Hematopoietic multipotent progenitor cell treated with erythropoietin and hydrocortisone succinate and interleukin-3 and kit ligand, for 4 days (in vitro differentiated cells): ENCODE measurements at places on chromosomes 16 and 17.

DNA sequence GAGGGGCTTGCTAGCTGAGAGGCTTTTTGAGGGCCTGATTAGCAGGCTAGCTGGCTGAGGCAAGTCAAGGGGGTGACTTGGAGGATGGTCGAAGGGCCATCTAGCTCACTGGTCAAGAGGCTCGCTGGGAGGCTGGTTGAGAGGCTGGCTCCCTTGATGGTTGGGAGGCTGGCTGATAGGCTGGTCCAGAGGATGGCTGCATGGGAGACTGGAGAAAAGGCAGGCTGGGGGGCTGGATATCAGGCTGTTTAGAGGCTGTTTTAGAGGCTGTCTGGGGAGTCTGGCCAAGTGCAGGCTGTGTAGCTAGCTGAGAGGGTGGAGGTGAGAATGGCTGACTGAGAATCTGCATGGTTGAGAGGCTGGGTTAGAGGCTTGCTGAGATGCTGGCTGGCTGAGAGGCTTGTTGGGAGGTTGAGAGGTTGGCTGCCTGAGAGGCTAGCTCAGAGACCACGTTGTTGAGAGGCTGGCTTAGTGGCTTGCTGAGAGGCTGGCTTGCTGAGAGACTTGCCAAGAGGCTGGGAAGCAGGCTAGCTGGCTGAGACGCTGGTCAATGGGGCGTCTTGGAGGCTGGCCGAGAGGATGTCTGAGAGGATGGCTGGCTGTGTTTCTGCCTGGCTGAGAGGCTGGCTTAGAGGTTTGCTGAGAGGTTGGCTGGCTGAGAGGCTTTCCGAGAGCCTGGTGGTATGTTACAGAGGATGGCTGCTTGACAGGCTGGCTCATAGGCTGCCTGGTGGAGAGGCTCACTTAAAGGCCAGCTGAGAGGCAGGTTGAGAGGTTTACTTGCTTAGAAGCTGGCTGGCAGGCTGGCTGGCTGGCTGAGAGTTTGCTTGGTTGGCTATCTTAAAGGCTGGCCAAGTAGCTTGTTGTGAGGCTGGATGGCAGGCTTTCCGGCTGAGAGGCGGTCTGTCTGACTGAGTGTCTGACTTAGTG is 36.6 kb upstream of the ACSM2B start:
- DNase-seq, result no peak

DNA sequence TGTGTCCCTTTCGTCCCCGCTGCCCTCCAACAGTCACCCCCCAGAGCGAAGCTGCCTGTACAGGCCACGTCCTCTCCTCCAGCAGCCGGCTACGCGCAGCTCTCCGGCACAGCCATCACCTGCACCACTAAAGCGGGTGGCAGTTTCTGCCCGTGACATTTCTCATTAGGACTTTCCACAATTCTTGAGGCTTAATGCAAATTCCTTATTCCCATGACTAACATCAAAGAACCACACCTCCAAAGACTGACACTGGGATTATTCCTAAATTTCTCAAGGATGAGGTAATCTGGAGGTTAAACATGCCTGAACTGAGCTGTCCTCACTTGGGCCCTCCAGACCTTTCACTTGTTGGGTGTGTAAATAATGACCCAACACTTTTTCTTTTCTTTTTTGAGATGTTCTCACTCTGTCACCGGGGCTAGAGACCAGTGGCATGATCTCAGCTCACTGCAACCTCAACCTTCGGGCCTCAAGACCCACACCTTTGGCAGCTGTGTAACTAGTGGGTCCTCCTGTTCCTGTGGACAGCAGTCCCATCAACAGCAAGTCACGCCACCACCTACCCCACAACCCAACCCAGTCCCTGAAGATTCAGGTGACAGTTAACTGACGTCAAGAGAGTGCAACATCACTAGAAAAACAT is 11.7 kb downstream of the ANKRD11 start:
- no peak for DNase-seq

DNA sequence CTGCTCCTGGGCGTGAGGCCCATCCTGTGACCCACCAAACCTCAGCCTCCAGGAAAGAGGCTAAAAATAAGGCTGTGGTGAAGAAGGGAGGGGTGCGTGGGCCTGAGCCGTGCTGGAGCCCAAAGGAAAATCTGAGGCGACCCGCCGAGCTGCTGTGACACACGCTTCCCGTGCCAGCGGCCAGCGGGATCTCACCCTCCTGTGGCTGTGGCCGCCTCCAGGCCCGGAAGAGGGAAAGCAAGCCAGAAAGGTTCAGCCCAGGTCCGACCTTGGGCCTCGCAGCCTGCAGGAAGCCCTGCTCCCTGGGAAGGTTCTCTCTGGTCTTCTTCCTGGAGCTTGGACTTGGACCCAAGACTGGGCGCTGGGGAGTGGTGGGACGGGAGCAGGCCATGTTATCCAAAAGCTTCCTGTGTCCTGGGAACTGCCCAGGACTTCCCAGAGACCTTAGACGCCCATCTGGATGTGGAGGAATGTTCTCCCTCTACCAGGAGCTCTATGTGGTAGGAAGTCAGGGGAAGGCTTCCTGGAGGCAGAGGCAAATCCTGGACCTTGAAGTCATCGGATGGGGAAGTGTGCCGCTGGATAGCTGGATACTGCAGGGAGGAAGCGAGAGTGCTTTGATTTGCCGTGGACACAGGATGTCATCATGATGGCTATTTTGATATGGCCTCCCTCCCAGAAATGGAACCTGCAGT is 11.4 kb downstream of the SPNS2 start:
- no peak for DNase-seq

DNA sequence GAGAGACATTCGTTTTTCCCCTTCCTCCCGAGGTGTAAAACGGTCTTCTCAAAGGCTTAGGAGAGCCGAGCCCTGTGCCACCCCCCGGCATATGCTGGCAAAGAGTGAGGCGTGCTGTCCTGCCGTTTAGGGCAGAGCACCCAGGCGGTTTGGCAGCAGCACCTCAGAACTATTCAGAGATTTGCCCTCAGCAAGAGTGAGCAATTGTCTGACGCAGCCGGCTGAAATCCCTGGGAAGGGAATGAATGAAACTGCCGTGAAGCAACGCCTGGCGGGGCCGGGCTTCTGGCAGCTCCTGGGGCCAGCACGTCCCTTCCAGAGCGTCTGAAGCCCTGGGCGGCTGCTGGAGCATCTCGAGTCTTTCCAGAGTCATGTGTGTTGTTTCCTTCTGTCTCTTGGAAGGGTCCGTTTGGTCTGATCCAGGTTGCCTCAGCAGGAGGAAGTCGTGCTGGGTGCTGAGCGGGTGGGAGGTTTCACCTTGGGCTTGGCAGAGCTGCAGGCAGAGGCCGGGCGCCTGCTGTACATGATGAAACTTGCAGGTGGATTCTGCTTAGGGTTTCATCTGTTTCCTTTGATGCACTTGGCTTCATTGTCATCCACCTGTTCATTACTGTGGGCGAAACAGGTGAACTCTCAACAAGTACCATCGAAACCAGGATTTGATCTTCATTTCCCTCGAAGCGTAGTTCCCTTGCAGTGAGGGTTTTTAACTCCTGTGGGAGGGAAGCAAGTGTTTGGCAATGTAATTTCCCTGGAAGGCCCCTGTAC is 35.4 kb downstream of the TBCD start:
- DNase-seq, result no peak

DNA sequence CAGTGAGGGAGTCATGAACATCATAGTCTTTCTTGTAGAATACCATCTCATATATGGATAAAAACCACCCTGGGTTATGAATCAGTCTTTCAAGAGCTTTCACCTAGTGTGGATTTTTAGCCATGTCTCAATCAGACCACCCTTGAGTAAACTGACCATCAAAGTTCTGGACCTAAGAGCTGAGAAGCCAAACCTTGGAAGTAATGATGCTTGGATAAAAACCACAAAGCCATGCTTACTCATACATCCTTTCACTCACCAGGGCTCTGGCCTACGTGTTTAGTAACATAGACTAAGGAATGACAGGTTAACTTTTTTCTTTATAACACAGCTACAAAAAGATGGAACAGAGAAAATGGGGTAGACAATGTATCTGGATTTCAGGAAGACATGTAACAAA is 167.2 kb downstream of the STX8 start:
- DNase-seq, result no peak

DNA sequence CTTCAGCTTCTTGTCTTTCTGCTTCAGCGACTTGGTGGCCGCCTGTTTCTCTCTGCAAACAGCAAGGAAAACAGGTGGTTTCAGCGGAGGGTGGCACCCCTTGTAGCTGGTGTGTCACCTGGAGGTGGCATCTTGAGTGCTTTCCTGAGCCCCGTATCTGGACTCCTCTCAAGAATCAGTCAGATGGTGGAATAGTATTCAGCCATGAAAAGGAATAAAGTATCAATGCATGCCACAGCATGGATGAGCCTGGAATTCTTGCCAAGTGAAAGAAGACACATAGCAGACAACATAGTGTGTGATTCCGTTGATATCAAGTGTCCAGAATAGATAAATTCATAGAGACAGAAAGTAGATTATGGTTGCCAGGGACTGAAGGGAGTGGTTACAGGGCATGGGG is 65.2 kb downstream of the NDE1 start:
- DNase-seq, result no peak

DNA sequence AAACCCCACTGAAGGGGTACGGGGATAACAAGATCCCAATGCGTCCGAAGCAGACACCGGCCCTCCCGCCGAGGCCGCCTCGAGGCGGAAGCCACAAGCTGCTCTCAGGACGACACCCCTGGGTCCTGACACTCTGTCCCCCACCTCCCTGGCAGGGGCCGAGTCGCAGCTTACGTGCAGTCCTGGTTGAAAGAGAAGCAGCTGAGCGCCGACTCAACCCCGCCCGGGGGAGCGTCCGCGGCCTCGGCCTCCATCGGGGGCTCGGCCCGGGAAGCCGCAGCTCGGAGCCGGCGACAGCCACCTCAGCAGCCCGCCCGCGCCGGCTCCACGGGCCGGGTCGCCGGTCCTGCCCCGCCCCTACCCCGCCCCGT is at the start of gene WIPI1:
WIPI1 (minus strand) TSS at position 329 of the 371 bp plus-strand sequence; CDS start at position 254, 75 bp downstream.
- no peak for DNase-seq

DNA sequence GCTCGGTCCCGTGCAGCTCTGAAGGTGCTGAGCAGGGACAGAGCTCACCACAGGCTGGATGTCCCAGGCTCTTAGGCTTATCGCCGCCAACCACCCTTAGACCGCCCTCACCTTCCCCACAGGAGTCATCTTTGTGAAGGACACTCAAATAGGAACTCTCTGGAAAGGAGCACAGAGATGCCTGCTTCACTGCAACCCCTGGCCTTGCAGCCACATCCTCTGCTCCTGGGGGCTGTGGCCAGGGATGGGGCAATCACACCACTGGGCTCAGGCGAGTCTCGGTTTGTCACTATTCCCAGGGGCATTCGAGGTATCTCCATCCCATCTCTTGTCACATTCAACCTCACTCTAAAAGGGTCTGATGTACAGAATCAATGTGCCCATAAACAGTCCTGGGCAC is 10.9 kb downstream of the ZDHHC1 start:
- no peak for DNase-seq

DNA sequence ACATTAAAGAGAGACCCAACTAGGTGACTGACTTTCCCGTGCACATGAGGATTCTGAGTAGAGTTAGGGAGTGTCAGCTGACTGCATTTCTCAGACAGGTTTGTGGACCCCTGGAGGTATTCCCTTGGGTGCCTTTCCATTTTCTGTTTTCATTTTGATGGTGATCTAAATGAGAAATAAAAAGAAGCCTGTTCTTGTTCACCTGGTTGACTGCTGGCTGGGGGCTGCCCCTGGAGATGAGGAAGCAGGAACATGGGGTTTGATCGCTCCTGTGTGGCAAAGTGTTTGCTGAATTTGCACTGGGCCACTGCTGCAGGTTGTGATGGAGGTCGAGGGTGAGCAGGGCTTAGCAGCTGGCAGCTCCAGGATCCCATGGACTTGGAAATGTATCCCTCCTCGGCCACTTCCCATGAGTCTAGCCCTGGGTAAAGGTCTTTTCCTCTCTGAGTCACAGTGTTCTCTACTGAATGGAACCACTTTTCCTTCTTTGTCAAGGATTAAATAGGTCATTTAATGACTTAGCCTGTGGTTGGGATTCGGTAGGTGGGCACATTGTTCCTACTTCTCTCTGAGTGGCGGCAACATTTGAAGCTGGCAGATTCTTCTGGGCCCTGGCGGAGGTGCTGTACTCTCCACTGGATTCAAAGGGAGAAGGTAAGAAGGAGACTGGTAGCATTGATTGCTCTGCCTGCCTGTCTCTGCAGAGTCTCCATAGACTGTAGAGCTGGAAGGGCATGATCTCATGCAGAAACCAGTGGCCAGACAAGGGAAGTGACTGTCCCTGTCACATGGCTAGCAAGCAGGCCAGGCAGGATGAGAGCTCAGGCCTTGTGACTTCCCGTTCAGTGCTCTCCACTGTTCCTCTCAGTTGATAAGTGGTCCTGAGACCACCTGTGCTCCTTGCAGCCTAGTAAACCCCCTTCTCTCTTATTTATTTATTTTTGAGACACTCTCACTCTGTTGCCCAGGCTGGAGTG is 17.9 kb downstream of the SNX29 start:
- DNase-seq, result peak; percentile 69

GRCh38 chr17:21680366-21680765 is 12.0 kb upstream of the KCNJ18 start:
- no peak for DNase-seq

DNA sequence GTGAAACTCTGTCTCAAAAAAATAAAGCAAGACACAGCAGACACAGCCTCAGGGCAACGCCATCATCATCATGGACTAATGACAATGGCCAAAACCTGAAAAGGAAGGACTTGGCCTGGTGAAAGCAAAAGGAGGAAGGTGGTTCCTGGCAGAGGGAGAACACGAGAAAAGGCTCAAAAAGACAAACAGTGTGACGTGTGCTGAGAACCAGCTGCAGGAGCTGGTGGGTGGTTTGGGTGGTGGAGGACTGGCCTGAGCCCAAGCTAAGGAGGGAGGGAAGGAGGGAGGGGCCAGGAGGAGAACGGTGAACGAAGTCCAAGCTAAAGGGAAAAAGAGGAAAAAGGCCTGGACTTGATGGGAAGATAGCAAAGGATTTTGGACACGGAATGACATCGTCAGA is 85.1 kb downstream of the SLC39A11 start:
- peak; percentile 30 for DNase-seq

- no peak for DNase-seq
Measured at GRCh38 chr17:78294776-78295175, 63.3 kb downstream of the TMEM235 start.

DNA sequence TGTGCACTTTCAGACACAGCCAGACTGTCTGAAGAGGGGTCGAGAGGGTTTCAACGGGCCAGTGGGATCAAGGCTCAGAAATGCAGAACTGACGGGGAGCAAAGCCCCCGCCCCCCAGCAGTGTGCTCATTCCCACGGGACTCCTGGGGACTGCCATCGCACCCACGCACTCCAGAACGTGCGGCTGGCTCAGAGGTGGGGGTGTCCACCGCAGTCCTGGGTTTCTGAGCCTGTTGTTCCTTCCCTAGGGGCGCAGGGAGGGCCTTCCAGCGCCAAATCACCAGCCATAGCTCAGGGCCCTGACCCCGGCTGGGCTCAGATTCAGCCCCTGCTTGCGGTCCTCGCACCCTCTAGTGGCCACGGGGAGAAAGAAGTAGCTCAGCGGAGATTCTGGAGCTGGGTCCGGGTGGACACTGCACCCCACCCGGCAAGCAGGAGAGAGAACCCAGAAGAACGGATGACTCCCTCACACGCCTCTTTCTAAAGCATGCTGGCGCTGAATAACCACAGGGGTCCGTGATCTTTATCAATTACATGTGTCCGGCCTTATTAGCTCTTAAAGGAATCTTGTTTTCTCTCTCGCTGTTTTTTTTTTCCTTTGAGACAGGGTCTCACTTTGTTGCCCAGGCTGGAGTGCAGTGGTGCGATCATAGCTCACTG is 45.0 kb upstream of the USP7 start:
- peak; percentile 87 for DNase-seq

- DNase-seq, result peak; percentile 76
Measured at GRCh38 chr17:74566132-74566753, 1.1 kb downstream of the CD300H start.
